ENCODE measurements at places on chromosomes 16 and 17.

- DNase-seq = no peak
Observed at GRCh38 chr17:58304750-58305486, 23.7 kb downstream of the TSPOAP1 start.

DNA sequence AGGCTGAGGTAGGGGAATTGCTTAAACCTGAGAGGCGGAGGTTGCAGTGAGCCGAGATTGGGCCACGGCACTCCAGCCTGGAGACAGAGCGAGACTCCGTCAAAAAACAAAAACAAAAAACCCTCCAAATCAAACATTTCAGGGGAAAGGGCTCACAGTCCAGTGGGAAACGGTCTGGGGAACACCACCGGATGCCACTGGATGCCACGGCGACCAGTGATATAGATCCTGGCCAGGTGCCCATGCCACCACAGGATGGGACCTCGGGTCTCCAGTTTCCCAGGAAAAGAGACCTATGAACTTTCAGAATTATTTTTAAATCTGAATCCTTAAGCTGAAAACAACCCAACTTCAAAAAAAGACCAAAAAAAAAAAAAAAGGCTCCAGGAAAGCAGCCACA lies 12.3 kb downstream of the CEP131 start:
- DNase-seq = no peak

GRCh38 chr16:23947838-23948237 lies 112.1 kb downstream of the PRKCB start:
- no peak for DNase-seq

GRCh38 chr17:40497695-40498094 lies 3.7 kb downstream of the TNS4 start:
- no peak for DNase-seq

- DNase-seq = no peak
Observed at GRCh38 chr17:39679521-39680192, 8.2 kb downstream of the PGAP3 start.

GRCh38 chr16:86212706-86213436 lies 297.5 kb upstream of the FOXF1 start:
- no peak for DNase-seq

- DNase-seq = no peak
Observed at GRCh38 chr16:85503679-85504231, 109.4 kb upstream of the GSE1 start.

DNA sequence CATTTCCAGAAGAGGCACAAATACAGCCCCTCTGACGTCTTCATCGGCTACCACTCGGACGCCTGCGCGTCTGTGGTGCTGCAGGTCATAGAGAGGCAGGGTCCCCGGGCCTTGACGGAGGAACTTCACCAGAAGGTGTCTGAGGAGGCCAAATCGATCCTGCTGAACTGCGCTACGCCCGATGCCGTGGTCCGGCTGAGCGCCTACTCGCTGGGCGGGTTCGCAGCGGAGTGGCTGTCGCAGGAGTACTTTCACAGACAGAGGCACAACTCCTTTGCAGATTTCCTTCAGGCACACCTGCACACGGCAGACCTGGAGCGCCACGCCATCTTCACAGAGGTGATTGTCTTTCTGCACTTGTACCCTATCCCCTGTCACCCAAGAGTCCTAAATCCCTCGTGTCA lies 67.0 kb upstream of the ENDOV start:
- no peak for DNase-seq

DNA sequence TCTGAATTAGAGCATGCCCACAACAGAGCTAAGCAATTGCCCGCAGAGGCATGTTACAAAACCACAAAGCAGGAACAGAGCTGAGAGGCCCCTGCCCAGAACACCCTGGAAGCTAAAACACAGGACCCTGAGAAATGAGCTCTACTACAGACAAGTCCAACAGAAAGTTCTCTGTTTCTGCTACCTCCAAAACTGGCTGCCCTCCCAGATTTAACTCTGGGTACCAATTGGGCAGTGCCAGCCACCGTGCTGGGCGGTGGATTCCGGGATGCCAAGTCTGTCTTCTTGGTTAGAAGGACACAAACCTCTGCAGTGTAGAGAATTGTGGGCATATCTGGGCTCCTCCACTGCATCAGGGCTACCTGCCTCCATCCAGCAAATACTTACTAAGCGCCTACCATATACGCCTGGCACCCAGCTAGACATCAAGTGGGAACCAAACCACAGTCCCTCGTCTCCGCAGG lies 1.0 kb downstream of the CMTM4 start:
- peak; percentile 24 for DNase-seq

DNA sequence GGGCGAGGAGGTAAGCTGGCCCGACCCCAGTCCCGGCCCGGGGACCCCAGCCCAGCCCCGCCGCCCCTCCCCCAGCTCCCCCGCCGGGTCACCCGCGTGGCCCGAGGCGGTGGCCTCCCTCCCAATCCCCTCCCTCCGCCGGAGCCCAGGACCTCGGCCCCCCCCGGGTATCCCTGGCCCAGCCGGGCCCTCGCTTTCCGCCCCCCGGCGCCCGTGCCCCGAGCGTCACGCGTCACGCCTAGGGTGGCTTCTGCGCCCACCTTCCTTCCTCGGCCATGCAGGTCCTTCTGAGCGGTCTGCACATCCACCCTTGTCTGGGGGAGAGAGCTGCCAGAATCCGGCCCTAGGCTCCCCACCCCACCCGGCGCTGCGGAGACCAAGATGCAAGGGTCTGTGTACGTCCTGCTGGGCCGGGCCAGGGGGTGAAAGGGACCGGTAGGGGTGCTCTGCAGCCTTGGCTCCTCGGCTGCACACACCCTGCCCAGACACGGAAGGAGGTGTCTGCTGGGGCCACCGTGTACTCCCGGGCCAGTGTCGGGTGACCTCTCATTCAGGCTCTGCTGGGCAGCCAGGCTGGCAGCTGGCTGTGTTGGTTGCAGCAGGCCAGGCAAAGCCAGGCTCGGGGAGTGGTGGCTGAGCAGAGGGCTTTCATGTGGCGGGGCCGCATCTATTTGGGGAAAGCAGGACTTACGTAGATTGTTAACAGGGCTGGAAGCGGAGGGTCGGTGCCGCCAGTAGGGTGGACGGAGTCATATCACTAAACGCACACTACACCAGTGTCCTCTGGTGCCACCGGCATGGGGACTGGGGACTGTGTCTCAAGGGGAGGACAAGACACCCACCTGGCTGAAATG lies 754 bp downstream of the RAB11FIP4 start:
- no peak for DNase-seq

DNA sequence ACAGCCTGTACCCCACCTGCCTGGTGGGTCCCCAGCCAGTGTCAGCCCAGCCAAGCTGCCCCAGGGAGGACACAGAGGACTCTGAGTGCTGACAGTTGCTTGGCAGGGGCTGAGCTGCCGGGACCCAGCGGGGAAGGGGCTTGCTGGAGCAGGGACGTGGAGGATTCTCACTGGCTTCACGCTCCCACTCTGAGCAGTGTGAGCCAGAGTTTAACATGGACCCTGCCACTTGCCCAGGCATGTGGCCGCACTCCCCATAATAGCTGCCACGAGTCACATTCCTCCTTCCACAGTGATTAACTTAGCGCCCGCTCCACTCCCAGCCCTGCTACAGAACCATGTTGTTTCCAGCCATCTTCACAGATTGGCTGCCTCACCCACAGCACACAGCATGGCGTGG lies 31.2 kb downstream of the SREBF1 start:
- DNase-seq = no peak

- DNase-seq = peak; percentile 81
Observed at GRCh38 chr16:89004209-89004831, 27.3 kb upstream of the CBFA2T3 start.

GRCh38 chr16:68128577-68129305 lies 43.6 kb downstream of the NFATC3 start:
- DNase-seq = peak; percentile 15

- peak; percentile 93 for DNase-seq
Observed at GRCh38 chr17:28335959-28336871, 654 bp downstream of the TNFAIP1 start.

- DNase-seq = no peak
Observed at GRCh38 chr17:49699966-49700575, 7.7 kb downstream of the SLC35B1 start.

GRCh38 chr16:79980650-79981521 lies 380.3 kb upstream of the MAF start:
- peak; percentile 87 for DNase-seq

GRCh38 chr17:81341516-81342268 lies 46.6 kb upstream of the SLC38A10 start:
- peak; percentile 76 for DNase-seq

DNA sequence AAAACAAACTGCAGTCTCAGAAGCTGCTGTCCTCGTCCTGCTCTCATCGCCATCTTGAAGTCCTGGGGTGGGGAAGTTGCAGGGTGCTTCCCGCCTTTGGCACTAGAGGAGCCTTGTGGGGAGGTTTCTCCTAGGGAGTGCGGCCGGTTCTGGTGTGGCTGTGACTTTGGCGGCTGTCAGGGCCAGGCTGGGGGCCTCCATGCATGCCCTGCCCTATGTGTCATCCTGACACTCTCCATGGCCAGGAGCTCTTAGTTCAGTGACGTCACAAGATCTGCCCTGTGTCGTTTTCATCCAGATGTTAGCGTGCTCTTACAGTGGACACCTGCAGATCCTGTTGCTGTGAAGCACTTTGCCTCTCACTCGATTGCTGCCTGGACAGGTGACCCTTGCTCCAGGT lies 49.6 kb downstream of the PLD6 start:
- DNase-seq = no peak

GRCh38 chr16:65111306-65111705 lies 10.6 kb downstream of the CDH11 start:
- DNase-seq = no peak

DNA sequence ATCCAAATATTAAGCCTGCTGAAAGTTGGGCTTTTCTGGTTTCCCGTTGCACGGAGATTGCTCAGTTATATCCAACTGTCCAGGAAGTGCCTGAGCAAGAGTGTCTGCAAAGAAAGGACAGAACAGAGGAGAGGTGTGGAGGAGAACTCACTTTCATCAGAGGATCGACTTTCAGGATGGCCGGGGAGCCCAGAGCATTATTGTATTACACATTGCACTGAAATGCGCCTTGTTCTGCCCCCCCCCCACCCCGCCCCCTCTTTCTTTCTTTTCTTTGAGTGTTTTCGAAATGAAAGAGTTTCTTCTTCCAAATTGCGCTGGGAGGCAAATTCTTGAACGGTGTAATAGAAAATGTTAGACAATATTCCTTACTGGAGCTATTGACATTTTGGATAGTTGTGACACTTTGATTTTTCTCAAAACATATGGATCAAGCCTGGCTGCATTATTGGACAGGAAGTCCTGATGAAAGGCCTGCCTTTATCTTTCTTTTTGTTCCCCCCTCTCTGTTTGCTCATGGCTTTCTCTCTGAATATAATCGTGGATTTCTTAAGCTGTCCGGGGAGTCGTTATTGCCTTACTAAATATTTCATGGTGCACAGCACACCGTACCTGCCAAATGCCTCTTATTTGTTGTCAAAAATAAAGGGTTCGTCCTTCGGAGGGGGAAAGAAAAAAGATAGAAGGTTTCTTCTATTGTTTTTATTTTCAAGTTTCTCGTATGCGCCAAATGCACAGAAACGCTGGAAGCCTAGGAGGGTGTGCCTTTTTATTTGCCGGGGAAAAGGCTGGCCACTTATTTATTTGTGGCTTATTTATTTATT lies 110.8 kb downstream of the IRX3 start:
- peak; percentile 28 for DNase-seq

DNA sequence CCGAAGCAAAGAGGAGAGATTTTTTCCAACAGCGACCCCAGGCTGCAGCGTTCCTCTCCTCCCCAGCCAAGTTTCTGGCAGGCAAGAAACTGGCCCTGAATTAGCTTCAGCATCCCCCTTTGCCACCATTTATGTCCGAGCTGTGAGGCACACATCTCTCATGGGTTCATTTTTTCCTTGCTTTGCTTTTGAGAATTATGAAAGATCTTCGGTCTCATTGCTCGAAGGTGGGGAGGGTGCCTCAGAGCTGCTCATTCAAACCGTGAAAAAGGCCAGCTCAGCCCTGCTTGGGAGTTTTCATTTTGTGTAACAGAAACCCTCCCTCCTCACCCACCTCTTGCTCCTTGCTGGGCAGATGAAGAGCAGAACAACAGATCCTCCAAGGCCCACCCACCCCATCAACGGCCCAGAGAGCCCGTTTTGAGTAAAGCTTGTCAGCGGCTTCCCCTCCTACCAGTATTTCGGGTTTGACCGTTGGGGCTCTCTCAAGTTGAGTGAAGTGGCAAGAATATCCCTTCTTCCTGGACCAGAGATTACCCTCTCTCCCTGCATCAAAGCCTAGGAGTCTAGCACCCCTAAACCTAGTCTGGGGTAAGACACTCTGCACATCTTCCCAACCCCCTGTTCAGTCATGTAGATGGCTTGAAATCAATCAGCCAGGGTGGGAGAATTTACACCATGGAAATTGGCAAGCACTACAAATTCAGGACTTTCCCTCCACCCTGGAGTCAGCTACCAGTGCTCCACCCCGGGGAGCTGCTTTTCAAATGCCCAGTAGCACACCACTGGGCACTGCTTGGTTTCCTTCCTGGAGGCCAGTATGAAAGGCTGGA lies 1.8 kb downstream of the CCR7 start:
- DNase-seq = no peak

DNA sequence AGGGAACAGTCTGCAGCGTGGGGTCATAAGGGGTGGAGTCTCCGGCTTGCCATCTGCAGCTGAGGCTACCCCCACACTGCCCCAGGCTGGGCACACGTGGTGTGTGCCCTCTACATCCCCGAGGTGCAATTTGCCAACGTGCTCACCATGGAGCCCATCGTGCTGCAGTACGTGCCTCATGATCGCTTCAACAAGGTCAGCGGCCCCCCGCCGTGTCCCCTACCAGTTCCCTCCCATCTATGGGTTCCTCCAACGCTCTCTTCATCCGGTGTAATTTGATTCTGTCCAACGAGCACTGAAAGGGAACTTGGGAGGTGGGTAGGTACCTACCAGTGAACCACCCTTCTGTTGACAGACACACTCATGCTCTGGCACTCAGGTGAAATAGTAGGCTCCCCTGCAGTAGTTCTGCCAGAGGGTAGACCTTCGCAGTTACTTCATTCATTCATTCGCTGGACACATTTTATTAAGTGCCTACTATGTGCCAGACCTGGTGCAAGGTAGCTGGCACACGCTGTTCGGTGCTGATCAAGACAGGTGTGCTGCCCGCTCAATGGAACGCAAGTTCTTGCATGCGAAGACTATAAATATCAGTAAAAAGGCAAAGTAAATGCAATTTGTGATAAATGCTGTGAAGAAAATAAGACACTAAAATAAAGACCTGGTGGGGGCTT lies 2.7 kb downstream of the MLLT6 start:
- DNase-seq = no peak

- no peak for DNase-seq
Observed at GRCh38 chr16:54385141-54385540, 98.6 kb upstream of the IRX3 start.

GRCh38 chr16:57266531-57267260 lies 17.8 kb downstream of the PLLP start:
- no peak for DNase-seq

DNA sequence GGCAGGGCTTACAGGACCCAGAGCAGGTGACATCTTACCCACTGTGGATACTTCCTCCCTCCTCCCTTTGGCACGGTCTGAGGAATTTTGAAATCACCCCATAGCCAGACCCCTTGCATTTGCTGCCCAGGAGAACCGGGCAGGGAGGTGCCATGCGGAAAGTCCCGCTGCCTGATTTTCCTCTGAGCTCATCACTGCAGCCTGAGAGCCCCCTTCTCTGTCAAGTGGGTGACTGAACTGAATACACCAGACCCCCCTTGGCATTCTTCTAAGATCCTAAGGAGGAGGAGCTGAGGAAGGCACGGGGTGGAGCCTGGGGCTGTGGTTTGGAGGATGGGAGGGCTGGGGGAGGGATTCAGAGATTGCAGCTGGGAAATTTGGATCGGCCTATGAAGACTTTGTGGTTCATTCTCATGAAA lies 173.4 kb downstream of the RAB11FIP4 start:
- no peak for DNase-seq

GRCh38 chr16:28910086-28911031 lies 14.7 kb downstream of the RABEP2 start:
- no peak for DNase-seq

Data from eye (tissue), 1 donor.